ENCODE measurements at places on chromosomes 12 and 14.

GRCh38 chr12:57896434-57897201 lies 44.7 kb upstream of the ATP23 start:
- DNase-seq = no peak

DNA sequence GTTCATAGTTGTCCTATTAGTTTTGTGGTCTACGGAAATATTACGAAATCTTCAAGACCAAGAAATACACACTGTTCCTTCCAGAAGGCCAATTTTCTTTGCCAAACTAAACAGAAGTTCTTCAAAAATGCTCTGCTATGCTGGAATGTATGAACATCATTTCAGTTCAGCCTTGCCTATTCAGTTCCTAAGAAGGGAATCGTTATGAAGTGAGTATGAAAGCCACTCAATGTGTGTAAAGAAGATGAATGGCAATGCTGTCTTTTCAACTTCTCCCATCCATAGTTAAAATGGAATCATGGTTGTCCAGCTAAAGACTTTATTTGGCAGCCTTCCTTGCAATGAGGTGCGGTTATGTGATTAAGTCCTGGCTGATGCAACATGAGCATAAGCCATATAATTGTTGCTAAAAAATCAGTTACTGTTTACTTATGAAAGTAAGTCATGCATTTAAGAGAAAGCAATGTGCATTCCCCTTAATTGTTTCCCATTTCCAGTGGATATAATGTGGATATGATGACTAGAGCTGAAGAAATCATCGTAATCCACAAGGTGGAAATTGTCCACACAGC lies 73.8 kb upstream of the PTPRR start:
- DNase-seq = no peak

- DNase-seq = peak; percentile 92
Observed at GRCh38 chr14:63727736-63728728, at the start of gene SGPP1. Gene SGPP1 (minus strand): TSS chr14:63728065. CDS start chr14:63727944, 121 bp downstream.

DNA sequence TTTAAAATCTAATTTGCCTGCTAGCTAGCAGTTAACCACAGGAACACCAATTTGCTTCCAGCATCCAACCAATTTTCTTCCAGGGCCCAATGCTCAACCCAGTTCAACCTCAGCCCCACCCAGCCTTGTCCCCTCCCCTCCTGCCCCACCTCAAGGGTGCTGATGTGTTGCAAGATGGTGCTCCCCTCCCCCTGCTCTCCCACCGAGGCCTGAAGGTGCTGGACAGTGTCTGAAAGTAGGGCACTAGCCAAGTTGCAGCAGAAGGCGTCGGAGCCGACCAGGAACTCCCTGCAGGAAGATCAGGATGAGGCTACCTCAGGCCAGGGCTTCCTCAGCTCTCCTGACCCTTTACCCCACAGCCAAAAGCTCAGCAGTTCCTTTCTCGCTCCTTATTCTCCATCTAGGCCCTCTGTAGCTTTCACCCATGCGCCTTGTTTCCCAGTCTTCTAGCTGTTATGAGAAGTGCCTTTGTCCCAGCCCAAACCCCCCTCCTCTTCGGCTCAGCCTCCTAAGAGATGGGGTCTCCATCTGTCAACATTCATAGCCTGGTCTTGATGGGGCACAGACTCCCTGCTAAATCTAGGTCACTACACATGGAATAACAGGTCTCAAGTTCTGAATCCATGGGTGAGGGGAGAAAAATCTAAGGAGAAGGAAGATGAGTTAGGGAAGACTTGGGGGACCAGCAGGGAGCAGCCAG lies 3.6 kb downstream of the STAT6 start:
- DNase-seq = no peak

- DNase-seq = no peak
Observed at GRCh38 chr12:66446276-66446675, 144.0 kb downstream of the HELB start.

DNA sequence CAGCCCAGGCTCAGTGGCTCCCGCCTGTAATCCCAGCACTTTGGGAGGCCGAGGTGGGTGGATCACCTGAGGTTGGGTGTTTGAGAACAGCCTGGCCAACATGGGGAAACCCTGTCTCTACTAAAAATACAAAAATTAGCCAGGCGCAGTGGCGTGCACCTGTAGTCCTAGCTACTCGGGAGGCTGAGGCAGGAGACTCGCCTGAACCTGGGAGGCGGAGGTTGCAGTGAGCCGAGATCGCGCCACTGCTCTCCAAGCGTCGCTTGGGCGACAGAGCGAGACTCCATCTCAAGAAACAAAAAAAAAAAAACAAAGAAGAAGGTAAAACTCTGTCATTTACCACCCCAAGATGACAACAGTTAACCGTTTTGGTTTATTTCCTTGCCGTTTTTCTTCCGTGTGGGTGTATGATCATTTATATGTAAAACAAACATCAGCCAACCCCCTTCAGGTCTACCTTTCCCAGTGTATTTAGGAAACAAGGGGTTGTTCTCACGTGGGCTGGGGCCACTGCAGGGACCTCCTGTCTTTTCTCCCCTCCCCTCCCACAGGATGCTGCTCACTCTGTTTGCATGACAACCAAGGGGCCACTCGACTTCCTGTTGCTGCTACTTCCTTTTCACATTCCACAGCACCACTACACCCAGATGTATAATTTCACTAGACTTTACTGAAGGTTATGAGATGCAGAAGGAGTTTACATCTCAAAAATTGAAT lies 13.6 kb downstream of the TTC9 start:
- peak; percentile 33 for DNase-seq

DNA sequence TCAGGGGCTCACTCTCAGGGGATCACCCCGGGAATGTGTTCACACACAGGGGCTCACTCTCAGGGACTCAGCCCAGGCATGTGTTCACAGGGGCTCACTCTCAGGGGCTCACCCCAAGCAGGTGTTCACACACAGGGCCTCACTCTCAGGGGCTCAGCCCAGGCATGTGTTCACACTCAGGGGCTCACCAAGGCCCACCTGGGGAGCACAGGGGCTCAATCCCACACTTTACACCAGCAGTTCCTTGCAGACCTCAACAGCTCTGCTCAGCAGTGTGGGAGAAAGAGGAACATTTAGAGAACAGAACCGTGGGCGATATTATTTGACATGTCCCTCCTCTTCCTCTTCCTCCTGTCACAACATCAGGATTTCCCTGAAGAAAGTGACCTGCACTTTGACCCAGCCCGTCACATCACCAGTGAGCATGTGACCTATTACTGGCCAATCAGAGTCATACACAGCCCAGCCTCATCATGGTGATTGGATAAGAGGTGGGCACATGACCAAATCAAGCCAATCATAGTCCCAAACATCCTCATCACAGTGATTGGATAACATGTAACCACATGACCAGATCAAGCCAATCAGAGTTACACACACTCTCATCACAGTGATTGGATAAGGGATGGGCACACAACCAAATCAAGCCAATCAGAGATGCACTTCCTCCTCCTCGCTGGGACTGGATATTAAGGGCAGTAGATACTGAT lies 359.4 kb upstream of the SFSWAP start:
- DNase-seq = no peak

DNA sequence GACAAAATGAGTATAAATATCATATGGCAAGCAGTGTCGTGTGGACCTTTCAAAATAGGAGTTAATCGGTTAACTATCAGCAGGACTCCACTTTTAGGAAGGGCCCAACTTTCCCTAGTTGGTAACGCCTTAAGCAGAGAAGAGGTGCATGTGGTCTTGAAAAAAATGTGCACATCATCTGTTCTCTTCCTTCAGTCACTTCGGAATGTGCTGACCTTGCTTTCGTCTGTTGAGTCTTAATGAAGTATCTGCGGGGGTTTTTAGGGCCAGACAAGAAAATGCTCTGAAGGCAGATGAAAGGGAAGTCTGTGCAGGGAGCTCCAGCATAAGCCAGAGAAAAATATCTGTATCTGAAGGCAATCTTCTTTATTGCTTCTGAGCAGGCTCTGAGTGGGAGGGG lies 185.2 kb downstream of the AEBP2 start:
- DNase-seq = no peak

GRCh38 chr12:1444142-1444516 lies 150.3 kb downstream of the FBXL14 start:
- DNase-seq = no peak

DNA sequence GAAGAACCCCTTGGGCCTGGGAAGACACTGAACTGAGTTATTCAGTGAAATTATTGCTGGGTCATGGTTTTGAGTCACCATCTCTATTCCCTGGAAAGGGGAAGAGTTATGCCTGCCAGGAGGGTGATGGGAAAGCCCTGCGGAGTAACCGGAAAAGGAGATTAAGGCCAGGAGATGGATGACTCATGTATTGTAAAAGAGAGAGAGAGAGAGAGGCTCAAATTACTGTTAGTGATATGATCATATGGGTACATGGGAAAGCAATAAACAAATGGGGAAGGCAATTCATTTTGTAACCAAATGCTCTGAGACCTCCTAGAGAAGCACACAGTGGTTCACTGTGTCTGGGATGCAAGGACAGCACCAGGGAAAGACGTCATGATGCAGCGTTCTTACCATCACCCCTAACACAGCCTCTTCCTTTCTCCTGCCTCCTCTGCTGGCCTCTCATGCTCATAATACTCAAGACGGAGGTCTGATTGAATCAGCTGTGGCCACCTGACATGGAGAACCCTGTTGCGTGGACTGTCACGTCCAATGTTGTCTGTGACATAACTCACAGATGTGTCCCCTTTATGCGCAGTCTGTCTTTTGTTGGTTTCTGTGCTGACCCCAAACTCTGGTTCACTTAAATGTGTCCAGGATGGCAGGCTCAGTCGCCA lies 243.7 kb downstream of the TMEM132D start:
- DNase-seq = no peak

GRCh38 chr12:16006752-16007151 lies 95.6 kb downstream of the DERA start:
- DNase-seq = no peak

- no peak for DNase-seq
Observed at GRCh38 chr12:115973066-115973465, 304.4 kb downstream of the MED13L start.

DNA sequence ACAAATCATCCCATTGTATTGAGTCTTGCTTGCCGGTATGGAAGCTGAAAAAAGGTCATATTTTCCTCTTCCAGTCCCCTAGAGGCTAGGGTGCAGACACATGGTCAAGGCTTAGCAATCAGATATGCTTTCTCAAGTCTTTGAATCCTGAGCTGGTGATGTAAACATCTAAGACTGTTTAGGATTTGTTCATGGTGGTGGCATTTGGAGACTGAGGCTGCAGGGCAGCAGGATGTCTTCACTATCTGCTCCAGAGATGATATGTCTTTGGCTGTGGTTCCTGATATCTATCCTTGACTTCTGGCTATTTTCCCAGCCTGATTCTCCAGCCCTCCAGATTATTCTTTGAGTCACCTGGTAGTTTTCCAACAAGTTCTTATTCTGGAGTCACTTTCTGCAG lies 50.5 kb upstream of the DACT1 start:
- DNase-seq = no peak

DNA sequence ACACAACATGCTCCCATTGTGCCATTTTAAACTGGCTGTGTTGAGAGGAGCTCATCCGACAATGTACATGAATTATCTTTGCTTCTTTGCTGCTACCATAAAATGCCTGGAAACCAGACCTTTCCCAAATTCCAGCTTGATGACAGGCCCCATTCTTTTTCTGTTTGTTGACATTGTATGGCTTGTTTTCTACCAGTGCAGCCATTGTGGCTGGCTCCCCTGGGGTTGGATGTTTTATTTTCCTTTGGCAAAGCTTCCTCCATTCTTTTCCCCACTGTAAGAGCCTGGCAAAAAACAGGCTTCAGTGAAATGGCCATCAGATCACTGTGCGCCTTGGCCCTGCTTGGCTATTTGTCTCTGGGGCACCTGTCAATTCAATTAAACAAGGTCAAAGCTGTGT lies 532.5 kb downstream of the VRK1 start:
- DNase-seq = no peak

DNA sequence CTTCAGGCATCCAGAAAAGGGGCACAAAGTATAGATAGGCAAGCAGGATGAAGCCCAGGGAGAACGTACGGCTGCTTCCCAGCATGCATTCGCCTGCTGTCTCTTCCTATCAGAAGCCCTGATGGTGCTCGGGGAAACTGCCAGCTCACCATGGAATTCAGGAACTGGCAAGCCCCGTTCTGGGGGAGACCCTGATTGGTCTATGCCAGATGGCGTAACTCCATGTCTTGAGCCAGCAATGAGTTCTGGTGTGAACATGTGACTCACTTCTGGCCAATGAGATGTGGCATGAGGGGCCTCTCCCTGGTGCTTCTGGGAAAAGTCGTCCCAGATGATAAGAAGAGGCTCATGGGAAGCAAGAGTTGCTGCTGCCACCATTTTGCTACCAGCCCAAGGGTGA lies 270.8 kb downstream of the BCL11B start:
- no peak for DNase-seq

- no peak for DNase-seq
Observed at GRCh38 chr12:62716866-62717525, 218.0 kb downstream of the PPM1H start.

- no peak for DNase-seq
Observed at GRCh38 chr12:43062201-43062895, 472.8 kb upstream of the PRICKLE1 start.

DNA sequence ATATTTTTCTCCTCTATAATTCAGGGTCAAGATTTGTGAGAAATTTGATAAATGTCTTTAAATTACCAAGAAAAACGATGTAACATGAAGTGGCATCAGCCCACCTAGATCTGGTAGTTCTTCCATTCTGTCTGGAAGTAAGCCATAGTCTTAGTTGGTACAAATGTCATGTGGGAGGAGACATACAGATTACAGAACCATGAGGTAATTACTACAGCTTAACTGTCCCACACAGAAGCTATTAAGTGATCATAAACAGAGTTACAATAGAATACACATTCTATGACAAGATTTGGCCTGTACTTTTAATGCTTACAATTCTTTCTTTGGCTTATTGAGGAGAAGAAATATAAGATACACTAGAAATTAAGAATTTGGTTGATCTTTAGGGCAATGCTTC lies 13.7 kb upstream of the SIX1 start:
- DNase-seq = no peak

DNA sequence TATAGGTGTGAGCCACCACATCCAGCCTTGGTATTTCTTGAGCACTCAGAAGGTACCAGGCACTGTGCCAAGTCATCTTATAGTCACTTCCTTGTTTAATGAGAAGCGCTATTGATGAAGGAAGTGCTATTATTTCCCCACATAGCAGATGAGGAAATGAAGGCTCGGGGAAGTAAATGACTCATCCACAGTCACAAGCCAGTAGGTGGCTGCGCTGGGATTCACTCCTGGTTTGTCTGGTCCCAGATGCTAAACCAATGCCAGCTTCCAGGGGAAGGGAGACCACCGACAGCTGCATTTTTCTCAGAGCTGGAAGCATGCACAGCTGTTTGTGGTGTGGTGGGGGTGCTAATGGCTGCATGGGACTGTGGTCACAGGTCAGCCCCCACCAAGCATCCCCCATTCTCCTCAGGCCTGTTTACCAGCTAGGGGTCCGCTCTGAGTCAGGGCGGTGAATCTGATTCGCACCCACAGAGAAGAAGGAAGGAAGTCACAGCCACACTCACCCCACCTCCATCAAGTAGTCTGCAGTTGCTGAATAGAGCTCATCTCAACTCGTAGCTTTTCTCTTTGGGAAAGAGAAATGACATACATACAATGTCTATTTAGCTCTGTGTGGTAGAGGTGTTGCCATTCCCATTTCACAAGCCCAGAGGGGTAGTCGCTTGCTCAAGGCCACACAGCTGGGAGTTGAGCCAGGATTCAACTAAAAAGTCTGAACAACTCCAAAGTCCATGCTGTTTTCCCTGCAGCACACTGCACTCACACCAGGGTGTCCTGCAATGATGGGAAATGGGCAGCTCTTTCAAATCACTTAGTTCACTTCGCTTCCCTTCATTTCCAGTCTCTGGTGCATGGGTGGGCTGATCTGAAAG lies 6.3 kb upstream of the LTBP2 start:
- DNase-seq = no peak

Measured in GM19239 (cell line).